ENCODE measurements at places on chromosomes 4 and X. TPM values are rescaled to one million over a fixed set of nuclear protein-coding genes. Genes with fewer than 3 reads are reported as not detected.

The FAM53A gene
- total RNA-seq, result 7.3 TPM

- DNase-seq, result no peak
Measured at GRCh38 chr4:48974979-48975640, 11.0 kb upstream of the CWH43 start.

- DNase-seq, result no peak
Measured at GRCh38 chrX:154419189-154419588, 7.8 kb downstream of the TAFAZZIN start.

DNA sequence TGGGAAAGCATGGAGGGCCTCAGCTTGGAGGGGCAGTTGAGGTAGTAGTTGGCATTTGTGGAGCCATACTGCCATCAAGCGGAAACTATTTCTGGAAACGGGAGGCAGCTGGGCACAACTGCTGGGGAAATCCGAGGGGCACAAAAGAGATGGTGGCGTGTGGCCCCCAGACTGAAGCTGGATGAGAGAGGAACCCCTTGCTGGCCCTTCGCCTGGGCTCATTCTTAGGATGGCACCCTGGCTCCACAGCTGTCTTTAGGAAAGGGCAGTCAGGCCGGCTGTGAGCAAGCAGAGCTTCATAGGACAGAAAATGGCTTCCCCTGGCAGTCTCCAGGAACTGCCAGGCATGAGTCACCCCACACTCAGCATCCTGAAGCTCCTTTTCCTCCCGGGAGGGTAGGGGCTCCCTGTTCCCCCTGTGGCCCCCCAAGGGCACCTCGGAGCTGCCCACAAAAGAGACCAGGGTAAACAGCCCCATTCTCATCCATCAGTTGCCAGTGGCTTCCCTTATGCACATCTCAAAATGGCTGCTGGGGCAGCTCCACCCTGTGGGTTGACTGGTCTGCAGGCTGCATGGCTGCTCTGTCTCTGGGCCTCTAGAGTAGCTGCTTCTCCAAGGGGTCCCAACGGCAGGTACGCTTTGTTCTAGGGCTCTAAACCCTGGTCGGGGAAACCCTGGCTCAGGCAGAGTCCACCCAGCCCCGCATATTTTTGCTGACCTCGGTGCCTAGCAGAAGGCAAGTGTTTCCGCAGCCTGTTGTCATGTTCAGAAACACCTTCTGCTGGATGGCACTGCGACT, 64.7 kb downstream of the NBDY start:
- peak; percentile 56 for DNase-seq

GRCh38 chr4:85722807-85723206, 247.9 kb downstream of the ARHGAP24 start:
- no peak for DNase-seq

DNA sequence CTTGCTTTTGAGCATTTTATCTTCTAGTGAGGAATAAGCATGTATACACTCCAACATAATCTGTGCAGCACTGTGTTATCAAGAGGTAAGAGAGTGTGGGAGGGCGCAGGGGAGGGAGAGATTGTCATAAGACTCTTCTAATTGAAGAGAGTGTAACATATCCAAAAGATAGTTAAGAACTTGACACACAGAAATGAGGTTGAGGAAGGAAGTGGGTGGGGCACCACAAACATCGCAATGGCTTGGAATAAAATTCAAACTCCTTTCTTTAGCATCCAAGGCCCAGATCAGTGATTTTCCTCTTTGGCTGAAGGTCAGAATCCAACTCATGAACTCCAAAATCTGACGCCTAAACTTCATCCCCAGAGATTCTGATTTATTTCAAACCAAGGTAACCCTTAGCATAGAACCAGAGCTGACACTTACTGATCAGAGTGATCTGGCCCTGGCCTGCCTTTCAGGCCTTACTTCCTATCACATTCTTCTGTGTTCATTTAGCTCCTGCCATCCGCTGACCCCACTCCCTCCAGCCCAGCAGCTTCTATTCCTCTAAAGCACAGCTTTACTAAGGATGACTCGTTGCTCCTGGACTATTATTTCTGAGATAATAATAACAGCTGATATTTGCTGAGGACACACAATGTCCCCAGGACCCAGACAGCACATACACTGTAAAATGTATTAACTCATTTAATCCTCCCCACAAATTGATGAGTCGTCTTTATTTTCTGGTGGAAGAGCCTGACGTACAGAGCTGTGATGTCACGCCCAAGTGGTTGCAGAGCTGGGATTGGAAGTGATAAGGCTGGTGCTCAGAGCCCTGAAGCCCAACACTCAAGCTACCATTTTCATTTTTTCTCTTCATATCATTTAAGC, 10.6 kb upstream of the CTSO start:
- no peak for DNase-seq

DNA sequence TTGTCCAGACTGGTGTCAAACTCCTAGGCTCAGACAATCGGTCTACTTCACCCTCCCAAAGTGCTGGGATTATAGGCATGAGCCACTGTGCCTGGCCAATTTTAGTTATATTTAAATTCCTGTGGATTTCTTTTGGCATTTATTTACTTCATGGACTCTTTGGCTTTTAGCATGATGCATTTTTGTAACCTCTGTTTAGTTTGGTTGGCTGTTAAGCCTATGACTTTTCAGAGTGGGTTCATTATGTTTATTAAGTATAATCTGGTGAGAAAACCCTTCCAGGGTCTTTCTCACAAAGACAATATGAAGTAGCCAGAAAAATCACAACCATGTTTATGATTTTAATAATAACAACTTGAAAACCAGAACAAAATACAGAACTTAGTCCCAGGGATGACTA, 49.4 kb downstream of the USP38 start:
- DNase-seq, result no peak

GRCh38 chrX:40061005-40061404, 36.8 kb downstream of the BCOR start:
- DNase-seq, result peak; percentile 39

DNA sequence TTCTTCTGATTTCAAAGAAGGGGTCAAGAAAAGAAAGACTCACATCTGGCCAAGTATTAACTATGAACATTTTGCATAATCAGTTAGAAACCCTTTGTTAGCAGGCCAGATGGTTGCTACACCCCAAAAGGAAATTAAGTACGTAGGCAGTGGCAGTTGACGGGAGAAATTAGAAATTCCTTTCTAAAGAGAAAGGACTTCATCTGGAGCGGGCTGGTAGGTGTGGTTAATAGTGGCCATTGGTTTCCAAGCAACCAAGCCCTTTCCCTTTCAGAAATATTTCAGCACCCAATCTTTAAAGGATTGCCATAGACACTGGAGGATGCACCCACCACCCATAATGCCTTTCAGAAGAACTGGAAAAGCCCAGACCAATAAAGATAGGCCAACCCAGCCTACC, 235.7 kb upstream of the LDB2 start:
- DNase-seq, result no peak

Data from chondrocyte (in vitro differentiated cells).